ENCODE measurements at places on chromosomes 5 and 9. TPM values are rescaled to one million over a fixed set of nuclear protein-coding genes. Genes with fewer than 3 reads are reported as not detected.
A peak's percentile ranks its signal among the peaks of the same experiment; 100 is the strongest.

The FBXL7 gene
- total RNA-seq = 2.5 TPM

The TGFBR1 gene
- total RNA-seq = 13.8 TPM

The IFNB1 gene
- not detected for total RNA-seq

DNA sequence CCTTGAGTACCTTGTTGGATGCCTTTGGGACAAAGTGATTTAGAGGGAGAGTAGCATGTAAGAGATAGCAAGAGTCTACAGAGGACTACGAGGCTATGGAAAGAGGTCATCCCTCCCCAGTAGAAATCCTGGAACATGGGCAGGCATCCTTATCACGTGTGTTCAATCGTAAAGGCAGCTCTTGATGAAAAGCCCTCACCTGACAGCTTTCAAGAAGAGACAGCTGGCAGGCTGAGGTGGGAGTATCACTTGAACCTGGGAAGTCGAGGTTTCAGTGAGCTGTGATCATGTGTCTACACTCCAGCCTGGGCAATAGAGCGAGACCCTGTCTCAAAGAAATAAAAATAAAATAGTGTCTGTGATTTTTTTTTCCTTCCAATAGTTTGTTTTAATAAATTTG lies 112.6 kb downstream of the PCSK5 start:
- DNase-seq = no peak

DNA sequence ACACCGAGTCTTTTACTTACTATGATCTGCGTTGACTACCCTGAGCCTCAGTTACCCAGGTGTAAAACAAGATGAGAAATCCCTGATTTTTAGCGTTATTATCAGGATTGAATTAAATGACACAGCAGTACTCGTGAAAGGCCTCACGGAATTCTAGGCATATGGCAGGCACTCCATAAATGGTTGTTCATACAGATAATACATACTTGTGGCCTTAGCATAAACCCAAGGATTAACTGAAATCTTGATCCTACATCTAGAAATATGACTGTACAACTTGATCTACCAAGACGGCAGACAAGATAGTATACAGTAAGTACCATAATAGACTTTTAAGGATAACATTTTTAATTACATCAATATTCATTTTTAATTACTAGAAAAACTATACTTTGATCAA lies 409.8 kb downstream of the BNC2 start:
- DNase-seq = no peak

DNA sequence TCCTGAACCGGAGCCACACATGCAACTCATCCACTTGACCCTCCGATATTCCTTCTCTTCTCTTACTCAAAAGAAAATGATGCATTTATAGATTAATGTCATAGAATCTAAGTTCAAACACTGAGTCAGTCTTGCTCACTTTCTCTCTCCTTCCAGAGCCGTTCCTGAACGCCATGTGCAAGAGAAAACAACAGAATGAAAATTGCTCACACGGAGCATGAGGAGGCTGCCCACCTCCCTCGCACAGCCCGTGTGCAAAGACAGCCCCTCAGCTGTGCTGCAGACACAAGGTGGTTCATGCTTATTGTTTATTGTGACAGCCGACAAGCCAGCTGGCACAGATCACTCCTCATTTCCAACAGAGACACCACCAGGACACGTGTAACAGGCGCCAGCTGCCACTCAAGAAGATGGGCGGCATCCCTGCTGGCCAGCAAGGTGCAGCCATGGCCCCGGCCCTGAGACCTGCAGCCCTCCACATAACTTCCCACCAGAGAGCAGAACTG lies 290.8 kb downstream of the GLIS3 start:
- DNase-seq = no peak

DNA sequence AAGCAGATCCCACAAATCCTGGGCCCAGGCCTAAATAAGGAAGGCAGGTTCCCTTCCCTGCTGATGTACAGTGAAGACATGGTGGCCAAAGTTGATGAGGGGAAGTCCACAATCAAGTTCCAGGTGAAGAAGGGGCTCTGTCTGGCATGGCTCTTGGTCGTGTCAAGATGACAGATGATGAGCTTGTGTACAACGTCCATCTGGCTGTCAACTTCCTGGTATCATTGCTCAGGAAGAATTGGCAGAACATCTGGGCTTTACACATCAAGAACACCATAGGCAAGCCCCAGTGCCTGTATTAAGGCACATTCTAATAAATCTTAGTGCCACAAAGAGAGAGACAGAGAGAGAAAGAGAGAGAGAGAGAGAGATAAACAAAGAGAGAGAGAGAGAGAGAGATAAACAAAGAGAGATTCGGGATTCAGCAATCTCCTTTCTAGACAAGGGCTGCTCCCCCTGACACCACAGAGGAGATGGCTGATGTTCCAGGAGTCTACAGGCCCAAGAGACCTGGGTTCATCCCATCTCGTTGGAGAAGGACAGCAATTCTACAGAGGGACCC lies 45.5 kb upstream of the HSPA9 start:
- DNase-seq = no peak

DNA sequence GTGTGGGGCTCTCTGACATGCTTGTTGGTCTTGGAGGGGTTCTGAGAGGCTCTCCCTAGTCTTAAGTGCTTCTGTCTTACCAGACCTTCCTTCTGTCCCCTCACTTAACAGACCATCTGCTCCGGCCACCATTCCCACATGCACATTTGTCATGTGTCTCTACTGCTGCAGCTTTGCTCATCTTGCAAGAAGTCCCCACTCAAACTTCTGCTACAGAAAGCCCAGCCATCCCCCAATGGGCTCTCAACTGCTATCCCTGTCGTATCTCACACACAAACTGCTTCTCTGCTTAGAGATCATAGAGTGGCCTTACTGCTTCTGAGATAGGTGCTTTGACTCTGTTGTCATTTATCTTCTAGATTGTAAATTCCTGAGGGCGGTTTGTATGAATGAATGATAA lies 69.4 kb downstream of the NUP214 start:
- DNase-seq = no peak

DNA sequence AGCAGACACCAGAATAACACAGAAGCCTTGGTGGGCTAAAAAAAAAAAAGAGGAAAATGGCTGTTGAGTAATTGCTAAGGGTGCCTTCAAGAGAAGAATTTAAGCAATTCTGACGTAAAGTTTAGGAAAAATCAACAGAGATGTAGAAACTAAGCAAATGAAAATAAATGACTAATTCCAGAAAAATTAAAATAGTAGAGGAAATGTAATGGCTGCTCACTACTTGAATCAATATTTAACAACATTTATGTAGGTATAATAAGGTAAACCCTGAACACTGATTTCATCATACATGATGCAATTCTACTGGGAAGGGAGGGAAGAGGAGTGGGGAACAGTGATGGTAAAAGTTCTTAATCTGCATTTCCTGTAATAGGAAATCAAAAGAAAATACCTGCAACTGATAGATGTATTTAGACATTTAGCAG lies 41.4 kb downstream of the PUM3 start:
- no peak for DNase-seq

DNA sequence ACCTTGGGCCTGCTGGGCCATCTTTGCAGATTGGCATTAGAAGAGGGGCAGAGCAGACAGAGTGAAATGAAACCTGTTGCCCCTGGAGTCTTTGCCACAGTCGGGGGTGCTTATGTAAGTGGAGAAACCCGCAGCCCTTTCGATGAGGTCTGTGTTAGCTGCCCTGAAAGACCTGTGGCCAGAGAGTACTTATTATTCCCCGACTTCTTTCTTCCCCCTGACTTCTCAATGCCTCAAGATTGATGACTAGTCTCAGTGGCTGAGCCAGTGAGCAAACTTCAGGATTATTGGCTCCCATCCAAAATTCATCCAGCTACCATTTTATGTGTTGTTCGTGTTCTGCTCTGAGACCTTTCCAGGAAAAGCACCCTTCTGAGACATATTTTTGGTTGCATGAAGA lies 7.6 kb downstream of the NTRK2 start:
- no peak for DNase-seq

DNA sequence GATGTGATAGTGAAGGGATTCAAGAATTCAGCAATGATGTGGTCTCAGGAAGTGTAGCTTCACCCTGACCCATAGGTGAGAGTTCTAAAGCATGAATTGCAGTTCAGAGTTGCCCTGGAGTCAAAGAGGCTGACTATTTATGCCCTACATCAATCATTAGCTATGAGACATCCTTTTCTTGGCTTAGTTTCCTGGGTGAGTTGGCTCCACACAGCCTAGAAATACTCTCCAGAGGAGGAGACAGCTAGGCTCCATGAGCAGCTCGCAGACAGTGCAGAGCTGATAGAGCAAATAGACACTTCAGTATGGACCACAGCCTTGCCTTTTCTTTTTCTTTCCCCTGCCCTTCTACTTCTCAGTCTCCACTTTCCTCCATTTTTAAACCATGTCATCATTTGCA lies 1651.8 kb downstream of the MAT2B start:
- DNase-seq = peak; percentile 8

DNA sequence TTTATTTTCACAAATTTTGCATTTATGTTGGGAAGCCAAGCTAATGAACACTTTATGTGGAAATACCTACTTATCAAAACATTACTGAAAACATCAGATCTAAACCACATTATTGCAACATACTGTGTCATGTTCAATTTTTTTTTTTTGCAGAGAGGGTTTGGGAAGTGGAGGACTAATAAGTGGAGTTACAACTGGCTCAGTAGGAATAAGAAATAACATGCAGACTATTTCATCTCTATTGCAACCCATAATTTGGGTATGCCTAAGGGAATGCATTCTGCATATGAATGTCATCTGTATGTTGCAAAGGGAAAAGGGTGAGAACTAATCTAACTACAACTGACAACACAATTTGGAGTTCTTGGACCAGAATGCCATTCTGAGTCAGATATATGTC lies 41.8 kb downstream of the APC start:
- DNase-seq = peak; percentile 34

- DNase-seq = no peak
Observed at GRCh38 chr5:132474131-132474723, 16.3 kb downstream of the IRF1 start.

- DNase-seq = no peak
Observed at GRCh38 chr5:146641941-146642340, 126.0 kb upstream of the GPR151 start.

GRCh38 chr9:116873937-116874914 lies 187.1 kb downstream of the TRIM32 start:
- DNase-seq = no peak

Data from HT1080 (cell line).